ENCODE measurements at places on chromosomes 12 and 14.

- no peak for DNase-seq
Observed at GRCh38 chr14:89684139-89684538, 267.1 kb upstream of the FOXN3 start.

DNA sequence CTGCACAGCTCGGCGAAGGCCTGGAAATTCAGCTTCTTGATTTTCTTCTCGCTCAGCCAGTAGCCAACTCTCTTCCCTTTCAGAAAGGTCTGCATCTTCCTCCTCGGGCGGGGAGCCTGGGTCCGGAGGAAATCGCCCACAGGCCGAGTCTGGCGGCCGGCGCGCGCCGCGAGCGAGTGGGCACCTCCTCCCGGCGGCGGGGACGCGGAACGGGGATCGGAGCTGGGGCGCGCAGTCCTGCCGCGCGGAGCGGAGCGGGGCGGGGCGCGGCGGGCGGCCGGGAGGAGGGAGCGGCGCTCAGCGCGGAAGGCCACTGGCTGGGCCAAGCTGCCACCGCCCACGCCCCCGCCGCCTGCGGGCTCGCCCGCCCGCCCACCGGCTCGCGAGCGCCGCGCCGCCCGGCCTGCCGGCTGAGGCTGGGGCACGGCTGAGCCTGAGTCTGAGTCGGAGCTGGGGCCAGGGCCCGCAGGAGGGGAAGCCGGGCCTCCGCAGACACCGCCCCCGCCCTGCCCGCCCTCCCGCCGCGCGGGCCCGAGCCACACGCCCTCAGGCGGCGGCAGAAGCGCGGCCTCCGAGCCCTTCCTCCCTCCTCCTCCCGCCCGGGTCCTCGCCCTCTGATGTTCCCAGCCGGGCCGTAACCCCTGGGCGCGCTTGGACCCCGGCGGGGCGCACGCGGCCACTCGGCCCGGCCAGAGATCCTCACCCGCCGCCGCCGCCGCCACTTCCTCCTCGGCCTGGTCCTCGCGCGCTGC is 480 bp downstream of the ITPK1 start:
- peak; percentile 79 for DNase-seq

- DNase-seq = no peak
Observed at GRCh38 chr12:132384916-132385774, 55.8 kb upstream of the GALNT9 start.

GRCh38 chr12:116697716-116698115 is 40.2 kb downstream of the SPRING1 start:
- DNase-seq = no peak

DNA sequence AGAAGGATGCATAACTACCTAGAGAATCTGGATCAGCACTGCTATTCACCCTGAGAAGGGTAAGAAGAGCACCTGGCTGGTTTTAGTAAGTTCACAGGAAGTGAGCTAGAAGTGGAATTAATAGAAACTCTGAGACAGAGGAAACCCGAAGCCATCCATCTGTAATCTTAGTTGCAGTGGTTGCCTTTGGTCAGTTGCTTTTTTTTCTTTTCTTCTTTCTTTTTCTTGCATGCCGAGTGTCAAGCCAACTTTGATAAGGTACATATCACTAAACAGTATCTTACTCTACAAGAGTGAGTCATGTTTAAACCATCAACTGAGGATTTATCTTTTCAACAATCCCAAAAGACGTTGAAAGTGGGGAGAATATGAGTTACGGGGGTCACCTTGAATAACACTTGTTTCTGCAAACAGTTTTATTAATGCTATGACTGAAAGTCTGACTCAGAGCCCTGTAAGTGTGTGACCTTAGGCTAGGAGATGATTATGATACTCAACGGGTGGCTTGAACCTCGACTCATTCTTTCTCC is 26.7 kb downstream of the C12orf75 start:
- DNase-seq = no peak

DNA sequence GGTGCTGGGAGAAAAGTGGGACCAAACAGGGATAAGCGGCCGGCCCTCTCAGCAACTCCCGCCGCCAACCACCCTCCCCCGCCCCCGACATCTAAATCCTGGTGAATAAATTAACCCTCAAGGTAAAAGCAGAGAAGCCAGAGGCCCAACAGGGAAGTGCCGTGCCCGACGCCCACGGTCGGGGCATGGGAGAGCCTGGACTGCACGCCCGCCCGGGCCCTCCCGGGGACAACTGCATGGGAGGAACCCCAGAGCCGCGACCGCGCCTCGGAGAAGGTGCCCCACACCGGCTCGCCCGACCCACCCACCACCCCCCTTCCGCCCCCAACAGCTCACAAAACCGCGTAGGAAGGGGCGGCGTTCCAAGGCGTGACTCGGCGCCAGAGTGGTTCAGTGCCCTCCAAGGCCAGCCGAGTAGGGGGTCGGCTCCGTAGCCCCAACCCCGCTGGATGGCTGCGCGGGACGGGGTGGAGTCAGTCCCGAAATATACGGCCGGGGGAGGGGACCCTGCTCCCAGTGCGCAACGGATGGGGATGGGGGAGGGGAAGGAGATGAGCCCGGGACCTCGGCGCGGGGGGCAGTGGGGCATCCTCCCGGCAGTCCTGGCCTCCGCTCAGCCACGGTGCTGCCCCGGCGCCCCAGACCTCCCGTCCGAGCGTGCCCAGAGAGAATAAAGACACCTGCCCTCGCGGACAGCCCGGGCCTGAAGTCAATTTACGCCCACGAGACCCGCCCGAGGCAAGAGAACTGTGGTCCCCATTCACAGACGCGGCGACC is 732 bp downstream of the SLC25A29 start:
- DNase-seq = no peak

- DNase-seq = no peak
Observed at GRCh38 chr12:62720661-62721330, 214.2 kb downstream of the PPM1H start.

DNA sequence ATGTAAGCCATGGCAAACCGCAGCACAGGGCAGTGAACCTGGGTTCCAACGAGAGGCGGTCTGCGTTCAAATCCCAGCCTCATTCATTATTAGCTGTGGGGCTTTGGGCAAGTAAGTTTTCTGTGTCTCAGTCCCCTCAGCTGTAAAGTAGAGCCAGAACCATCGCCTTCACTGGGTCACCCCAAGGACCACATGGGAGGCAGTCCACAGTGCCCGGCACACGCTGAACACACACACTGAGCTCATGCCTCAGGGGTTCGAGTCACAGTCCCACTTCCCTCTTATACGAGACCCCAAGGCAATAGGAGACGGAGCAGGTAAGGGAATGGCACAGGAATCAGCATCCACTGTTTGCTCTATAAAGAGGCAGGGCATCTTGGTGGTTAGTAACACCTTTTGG is 19.1 kb downstream of the LRTM2 start:
- no peak for DNase-seq

GRCh38 chr12:666766-667308 is 3.6 kb upstream of the NINJ2 start:
- DNase-seq = no peak

- no peak for DNase-seq
Observed at GRCh38 chr14:69079188-69079742, 73.7 kb downstream of the DCAF5 start.

- DNase-seq = no peak
Observed at GRCh38 chr12:18275981-18276380, 14.7 kb downstream of the PIK3C2G start.

DNA sequence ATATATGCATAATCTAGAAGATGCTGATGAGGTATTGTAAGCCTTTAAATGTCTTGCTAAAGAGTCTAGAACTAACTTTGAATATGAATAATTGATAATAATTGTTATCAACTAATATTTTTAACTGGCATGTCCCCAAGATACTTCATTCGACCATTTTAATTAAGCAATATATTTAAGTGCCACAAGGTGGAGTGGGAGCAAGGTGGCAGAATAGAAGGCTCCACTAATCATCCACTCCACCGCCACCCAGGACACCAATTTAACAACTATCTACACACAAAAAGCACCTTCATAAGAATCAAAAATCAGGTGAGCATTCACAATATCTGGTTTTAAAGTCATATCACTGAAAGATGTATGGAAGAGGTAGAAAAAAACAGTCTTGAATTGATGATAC is 409.6 kb downstream of the SEC23A start:
- no peak for DNase-seq

DNA sequence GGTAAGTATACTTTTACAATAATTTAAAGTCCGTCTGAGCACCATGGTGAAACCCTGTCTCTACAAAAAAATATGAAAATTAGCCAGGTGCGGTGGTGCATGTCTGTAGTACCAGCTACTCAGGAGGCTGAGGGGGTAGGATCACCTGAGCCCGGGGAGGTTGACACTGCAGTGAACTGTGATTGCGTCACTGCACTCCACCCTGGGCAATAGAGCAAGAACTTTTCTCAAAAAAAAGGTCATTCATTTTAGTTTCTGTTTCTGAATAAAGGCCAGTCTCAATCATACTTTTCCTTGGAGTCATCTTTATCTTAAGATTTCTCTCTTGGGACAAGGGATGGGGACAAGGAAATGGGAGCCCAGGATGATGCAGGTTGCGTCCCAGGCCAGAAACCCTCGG is 12.9 kb downstream of the ANKRD13A start:
- DNase-seq = no peak

- no peak for DNase-seq
Observed at GRCh38 chr14:32980902-32981501, 42.3 kb downstream of the NPAS3 start.

DNA sequence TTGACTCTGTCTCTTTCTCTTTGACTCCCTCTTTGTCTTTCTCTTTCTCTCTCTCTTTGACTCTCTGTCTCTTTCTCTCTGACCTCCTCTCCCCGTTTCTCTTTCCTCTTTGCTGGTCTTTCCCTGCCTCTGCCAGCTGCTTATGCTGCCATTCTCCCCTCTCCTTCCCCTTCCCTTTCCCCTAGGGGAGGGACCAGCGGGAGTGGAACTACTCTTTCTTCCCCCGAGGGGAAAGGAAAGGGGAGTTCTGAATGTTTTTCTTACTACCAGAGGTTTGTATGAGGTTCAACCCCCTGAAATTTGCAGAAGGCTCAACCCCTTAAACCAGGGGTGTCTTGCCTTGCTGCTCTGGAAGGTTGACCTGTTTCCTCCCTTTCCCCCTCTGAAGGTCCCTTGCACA is 24.7 kb upstream of the RNASE1 start:
- DNase-seq = no peak

GRCh38 chr12:40223646-40224045 is 1.2 kb upstream of the LRRK2 start:
- DNase-seq = no peak

- no peak for DNase-seq
Observed at GRCh38 chr14:72318648-72319047, 386.4 kb downstream of the RGS6 start.

DNA sequence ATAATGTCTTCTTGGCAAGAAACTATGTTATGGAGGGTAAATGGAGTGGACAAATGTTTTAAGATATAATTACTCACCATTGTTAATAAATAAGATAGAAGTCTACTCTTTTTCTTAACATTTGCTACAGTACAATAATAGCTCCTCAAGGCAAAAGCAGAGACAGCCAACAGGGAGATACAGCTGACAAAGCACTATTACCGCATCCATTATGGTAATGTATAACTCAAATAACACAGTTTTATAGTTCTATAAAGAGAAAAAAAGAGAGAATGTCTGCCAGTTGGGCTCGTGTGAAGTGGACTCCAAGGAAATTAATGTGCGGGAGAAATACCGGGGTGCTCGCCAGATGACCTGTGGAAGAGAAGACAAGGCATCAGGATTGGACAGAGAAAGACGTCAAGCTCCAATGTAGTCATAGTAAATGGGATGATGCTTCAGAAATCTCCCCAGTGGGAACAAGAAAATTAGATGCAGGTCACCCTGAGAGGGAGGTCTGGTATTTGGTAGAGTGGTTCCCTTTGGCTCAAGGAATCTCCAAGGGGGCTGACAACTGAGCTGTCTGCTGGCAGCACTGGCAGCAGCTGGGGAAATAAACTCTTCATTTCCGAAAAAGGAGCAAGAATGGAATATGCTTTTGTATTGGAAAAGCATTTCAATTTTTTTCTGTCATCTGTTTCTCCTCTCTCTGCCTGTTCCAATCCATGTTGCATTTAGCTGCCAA is 343.9 kb downstream of the LRFN5 start:
- DNase-seq = no peak

DNA sequence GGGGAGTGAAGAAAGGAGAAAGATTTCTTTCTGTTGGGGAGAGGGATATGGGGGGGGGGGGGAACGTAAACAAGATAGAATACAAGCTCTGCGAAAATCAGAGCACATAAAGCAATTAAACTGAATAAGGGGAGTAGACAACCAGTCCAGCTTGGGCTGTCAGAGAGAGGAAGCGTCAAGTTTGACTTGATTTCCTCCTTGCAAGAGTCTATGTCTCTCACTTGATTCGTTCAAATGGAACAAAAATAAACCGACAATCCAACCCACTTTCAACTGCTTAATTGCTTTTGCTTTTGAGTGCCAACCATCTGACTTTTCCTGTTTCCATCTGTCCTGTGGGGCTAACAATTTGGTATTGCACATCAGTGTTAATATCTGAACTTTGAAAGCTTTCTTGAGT is 942 bp downstream of the SYT1 start:
- DNase-seq = no peak

DNA sequence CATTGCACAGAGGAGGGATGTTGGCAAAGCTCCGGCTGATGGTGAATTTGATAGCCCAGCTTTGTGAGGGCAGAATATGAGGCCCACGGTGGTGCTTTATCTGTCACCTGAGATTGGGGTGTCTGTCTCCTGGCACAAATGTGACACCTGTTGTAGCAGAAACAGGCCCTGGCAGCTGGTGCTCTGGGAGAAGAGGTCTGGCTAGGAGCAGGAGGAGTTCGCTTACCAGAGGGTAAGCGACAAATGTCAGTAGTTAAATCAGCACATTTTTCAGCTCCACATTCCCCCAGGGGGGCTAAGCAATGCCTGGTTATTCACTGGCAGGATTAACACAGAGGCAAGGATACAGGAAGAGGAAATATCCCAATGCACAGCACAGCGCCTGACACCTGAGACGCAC is 71.1 kb downstream of the B4GALNT3 start:
- no peak for DNase-seq

- DNase-seq = no peak
Observed at GRCh38 chr14:52000696-52001095, 11.3 kb downstream of the RTRAF start.

DNA sequence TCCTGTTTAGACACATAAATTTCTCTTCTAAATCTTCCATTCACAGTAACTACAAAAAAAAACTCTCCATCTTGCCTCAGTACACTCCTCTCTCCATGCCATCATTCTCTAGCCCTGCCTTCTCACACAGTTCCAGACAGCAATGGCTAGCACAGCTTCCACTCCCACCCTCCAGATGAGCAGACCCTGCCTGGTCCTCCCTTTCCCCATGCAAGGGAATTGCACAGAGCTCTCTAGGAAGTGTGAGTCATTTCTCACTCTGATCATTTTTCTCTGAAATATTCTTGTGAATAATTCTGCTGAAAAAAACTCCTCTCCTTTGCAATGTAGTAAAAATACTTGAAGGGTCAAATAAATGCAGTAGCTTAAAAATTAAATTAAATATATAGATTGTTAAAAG is 170.6 kb downstream of the BMP4 start:
- no peak for DNase-seq

DNA sequence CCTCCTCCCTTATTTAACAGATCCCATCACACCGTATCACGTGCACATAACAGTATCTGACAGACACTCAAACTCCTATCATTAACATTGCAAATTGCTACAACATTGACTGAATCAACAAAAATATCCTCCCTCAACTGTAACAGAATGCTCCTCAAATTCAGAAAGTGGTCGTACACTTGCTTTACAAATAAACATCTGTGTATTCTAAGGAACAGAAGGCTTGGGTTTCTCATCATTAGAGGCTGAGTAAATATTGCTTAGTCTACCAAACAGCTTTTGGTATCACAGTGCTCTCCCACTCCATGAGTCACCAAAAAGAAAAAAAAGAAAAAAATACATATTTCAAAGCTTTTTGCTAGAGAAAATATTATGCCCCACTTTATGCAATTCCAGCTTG is 23.9 kb downstream of the FERMT2 start:
- no peak for DNase-seq
